CD4-positive, alpha-beta T cell treated with Interleukin-4 for 4 hours (primary cell): ENCODE measurements at places on chromosomes 2 and 18.

- DNase-seq, result no peak
These were observed 35.3 kb downstream of the SH3BP4 start for GRCh38 chr2:234986876-234987720.

DNA sequence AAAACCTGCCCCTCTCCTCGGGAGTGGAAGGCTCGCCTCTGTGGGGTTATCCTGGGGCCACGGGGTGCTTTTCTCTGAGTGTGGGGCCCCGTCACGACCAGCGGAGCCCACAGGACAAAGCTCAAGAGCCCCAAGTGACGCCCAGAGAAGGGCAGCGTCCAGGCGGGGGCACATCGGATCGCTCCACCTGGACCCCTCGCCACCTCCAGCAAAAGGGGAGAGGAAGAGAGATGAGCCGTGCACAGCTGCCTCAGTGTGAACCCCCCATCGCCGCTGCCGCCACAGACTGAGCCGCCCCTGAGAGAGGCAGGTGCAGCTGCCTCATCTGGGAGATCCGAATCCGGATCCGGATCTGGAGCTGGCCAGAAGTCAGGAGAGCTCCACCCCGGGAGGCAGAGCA, 282.5 kb upstream of the PXDN start:
- DNase-seq, result no peak

GRCh38 chr2:64942693-64943092, 46.5 kb upstream of the SLC1A4 start:
- DNase-seq, result no peak

- no peak for DNase-seq
These were observed 1.7 kb downstream of the MYOM1 start for GRCh38 chr18:3217948-3218647.

DNA sequence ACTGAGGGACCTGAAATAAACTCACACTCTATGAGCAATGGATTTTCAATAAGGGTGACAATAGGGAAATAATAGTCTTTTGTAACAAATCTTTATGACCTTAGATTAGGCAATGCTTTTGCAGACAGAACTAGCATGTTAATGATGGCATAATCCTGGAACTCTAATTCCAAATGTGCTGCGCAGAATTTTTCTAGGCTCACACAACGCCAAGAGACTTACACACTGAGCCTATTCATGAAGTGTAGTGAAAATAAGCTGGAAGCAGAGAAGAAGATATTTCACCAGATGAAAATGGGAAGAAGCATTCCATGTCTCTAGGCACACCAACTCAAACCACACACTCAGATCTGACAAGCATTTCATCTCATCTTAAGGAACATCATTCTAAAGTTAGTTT, 178.5 kb downstream of the L3MBTL4 start:
- DNase-seq, result no peak
